Dorsolateral prefrontal cortex (tissue), 122 donors: ENCODE measurements at places on chromosomes 16 and 17.

- no peak for DNase-seq
Measured at GRCh38 chr16:49755313-49755620, 100.6 kb downstream of the ZNF423 start.

GRCh38 chr17:28043296-28043695, 819 bp downstream of the NLK start:
- no peak for DNase-seq

- DNase-seq = no peak
Measured at GRCh38 chr17:27323538-27324215, 29.8 kb downstream of the WSB1 start.

GRCh38 chr16:54504372-54504771, 217.8 kb upstream of the IRX3 start:
- no peak for DNase-seq

DNA sequence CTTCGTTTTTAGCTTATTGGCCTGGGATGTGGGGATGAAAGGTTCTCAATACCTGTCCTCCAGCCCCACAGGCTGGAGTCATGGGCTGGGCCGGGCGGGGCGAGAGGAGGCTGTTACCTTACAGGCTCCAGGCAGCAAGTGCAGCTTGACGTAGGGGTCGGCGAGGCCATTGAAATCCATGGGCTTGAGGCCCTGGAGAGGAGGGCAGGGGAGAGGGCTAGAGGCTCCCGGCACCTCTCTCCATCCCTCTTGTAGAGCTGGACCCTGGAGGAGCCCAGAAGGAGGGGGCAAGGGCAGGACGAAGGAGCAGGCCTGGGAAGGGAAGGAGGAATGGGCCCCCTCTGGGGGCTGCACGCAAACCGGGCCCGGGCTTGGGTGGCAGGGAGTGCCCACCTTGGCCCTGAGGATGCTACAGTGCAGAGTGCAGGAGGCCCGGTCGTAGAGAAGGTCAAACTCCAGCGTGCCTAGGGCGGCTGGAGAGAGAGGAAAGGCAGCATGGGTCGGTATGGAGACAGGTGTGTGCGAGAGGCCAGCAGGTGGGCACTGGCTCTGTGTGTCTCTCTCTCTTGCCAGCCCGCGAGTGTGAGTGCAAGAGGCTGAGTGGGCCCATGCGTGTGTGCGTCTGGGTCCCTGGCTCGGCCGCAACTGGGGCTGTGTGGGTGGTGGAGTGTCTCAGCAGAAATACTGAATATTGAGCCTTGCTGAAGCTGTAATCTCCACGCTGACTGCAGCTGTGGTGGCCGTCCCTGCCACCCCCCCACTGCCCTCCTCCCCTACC, 1.6 kb downstream of the DOC2A start:
- peak; percentile 38 for DNase-seq

GRCh38 chr16:86522634-86523033, 12.3 kb downstream of the FOXF1 start:
- no peak for DNase-seq

DNA sequence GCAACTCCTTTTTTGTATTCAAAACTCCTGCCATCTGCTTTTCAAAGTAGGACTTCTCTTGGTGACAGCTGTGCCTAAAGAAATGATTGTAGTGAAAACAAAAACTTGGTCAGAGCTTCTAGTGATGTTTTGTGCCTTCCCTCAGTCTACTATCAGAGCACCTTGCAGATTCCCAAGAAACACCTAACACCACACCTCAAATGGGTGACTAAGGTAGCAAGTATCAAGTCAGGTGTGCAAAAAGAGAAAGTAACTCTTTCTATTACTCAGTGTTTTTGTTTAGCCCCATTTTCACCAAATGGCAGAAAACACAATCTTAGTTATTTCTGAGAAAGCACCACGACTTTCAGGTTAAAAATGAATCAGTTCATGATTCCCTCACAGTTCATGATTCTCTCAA, 2.0 kb upstream of the PMFBP1 start:
- no peak for DNase-seq

GRCh38 chr17:41448506-41448905, 7.7 kb upstream of the KRT38 start:
- no peak for DNase-seq

DNA sequence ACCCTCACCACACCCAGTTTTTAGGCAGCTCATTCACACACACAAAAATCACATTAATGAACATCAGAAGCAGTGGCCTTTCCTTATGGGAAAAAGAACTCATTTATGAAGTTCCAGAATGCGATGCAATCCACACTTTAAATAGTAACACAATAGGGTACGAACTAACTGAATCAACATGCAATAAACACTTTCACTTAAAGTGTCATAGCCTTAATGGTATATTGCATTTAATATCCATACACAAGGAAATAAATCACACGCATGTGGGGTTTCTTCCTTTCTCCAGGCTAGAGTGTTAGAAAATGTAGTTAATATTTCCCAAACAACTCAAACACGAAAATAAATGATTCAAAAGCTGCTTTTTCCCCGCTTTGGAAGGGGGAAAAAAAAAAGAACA, 19.7 kb downstream of the ADCY9 start:
- DNase-seq = no peak

DNA sequence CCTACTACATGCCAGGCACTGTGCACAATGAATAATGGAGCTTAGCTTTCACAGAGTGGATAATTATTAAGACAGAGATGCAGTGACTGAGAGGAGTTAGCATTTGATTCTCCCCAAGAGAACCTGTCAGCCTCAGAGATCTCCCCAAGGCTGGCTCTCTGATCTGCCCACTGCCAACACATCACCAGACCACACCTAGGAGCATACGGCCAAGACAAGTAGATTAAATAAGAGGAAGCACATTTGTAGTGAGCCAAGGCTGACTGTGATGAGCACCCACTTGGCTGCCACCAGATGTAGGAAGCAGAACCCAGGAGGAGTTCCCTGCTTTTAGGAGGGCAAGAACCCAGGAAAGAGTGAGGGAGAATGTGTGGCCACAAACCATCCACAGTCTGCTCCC, 130.1 kb downstream of the SPACA3 start:
- no peak for DNase-seq

GRCh38 chr16:88055356-88055755, 104.1 kb downstream of the BANP start:
- no peak for DNase-seq

GRCh38 chr17:73470316-73470826, 158.6 kb upstream of the CDC42EP4 start:
- no peak for DNase-seq

DNA sequence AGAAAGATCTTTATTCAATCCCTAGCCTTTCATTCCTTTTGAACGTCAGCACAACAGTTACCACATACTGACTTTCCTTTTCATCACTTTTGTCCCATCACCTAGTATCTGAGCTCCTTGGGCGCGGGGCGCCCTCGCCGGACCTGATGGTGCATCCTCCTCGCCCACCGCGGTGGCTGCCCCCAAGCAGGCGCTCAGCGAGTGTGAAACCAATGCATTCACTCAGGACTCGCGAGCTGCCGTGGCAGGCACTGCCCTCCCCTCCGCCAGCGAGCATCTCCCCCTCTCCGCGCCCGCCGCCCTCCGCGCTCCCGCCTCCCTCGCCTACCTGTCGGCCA, 756 bp downstream of the KLHL11 start:
- DNase-seq = no peak

GRCh38 chr16:4067262-4068001, 48.8 kb downstream of the ADCY9 start:
- no peak for DNase-seq

- no peak for DNase-seq
Measured at GRCh38 chr17:5530265-5531084, 44.1 kb downstream of the MIS12 start.

GRCh38 chr17:39627047-39627711, 427 bp downstream of the PPP1R1B start:
- DNase-seq = no peak
